ENCODE measurements at places on chromosomes 5 and 9.

DNA sequence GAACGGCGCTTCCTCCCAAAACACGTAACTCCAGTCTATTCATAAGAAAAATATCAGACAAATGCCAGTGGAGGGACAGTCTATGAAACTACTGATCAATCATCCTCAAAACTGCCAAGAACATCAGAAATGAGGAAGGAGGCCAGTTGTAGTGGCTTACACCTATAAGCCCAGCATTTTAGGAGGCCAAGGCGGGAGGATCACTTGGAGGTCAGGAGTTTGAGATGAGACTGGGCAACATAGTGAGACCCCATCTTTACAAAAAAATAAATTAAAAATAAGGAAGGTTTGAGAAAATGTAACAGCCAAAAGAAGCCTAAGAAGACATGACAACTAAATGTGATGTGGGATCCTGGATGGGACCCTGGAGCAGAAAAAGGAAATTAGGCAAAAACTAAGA is 58.9 kb upstream of the MIER3 start:
- DNase-seq, result no peak

- DNase-seq, result no peak
Observed at GRCh38 chr9:80644044-80644443, 1045.3 kb downstream of the TLE1 start.

DNA sequence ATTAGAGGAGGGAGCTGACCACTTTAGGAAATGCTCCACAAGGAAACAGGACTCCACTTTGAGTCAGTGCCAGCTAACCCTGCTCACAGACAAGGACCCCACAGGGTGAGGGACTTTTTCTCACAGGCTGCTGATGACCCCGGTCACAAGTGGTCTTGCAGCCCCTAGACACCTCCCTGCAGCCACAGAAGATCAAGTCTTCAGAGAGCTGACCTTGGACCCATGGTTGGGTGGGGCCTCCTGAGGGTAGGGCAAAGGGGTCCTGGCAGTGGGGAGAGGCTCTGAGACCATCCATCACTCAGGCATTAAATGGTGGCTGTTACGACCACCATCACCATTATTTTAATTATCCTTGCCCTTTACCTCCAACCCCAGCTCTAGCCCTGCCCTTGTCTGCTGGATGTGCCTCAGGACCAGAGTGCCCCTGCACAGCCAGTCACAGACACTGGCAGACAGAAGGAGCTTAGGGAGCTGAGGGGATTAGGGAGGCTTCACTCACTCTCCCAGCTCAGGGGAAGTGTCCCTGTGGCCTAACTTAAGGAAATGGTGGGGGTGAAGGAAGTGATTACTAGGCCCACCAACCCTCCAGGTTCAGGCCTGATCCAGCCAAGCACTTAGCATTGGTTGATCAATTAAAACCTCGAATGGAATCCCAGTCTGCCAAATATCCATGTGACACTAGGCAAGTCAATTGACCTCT is 1.6 kb downstream of the ACSL6 start:
- no peak for DNase-seq

- no peak for DNase-seq
Observed at GRCh38 chr9:15403155-15403554, 19.5 kb upstream of the SNAPC3 start.

GRCh38 chr9:106829666-106830408 is 33.1 kb upstream of the ZNF462 start:
- no peak for DNase-seq

Data from cardiac muscle cell (in vitro differentiated cells and primary cell).